ENCODE measurements at places on chromosomes 2 and 18.

DNA sequence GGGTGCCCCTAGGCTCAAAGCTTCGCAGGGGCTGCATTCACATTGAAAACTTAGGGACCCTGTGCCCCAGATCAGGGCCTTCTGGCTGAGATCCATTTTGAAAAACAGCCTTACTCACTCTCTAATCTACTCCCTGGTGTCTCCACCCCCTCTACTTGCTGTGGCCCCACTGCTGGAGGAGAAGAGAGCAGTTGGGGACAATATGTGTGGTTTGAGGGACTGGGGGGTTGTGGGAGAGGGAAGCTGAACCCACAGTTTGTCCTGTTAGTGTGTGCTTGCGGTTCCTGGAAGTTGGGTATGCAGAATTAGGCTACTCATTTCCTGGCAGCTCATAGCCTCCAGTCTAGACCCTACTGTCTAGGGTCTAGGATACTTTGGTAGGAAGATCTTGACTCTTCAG, 211.4 kb downstream of the PRKCE start:
- no peak for DNase-seq

GRCh38 chr2:180938451-180938850, 42.0 kb upstream of the UBE2E3 start:
- DNase-seq = no peak

DNA sequence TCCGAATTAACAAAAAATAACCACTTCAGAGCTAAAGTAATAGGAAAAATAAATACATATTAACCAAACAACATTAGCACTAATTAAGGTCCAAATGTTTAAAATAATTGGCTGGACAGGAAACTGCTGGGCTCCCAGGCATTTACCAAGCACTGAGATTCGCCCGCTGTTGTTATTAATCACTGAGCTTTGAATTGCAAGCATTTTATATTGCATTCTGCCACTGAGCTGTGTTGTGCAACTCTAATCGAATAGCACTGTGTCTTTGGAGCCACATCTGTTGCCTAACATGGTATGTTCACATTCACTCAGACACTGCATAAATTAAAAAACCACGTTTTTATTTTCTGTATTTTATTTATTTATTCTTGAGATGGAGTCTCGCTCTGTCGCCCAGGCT, 88.9 kb downstream of the SOWAHC start:
- DNase-seq = no peak

DNA sequence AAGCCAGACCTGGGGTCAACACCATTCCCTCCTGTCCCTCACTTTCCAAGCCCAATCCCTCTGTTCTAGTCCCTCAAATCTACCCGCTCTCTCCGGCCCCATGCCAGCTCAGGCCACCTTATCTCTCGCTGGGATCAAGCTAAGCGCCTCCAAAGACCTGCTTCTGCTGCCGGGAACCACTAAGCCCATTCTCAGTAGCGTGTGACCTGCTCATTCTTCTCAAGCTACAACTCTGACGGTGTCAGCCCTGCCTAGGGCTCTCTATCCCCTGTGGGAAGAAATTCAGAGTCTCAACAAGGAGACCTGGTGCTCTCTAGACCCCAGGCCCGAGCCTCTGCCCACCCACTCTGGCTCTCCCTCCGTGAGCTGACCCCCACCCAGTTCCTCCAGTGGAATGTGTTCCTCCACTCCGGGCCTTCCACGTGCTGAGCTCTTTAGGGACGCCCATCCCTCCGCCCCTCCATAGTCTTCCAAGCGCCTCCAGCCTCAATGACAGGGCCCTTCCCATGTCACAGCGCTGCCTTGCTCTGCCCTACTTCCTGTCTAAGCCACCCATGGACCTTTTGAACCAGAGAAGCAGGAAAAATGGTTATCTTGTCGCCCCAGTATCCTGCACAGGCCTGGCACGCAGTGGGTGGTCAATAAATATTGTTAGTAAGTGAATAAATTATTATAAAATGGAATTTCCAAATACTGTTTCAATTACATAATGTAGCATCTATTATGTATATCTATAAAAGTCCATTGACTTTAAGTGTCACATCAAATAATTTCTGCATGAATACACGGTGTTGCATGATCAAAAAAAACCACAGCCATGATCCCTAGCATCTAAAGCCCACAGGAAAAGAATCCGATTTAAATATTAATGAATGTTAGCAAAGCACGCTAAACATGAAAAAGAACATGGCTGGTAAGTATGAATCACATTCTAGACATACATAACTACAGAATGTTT, 127.6 kb downstream of the ZNF516 start:
- DNase-seq = no peak

DNA sequence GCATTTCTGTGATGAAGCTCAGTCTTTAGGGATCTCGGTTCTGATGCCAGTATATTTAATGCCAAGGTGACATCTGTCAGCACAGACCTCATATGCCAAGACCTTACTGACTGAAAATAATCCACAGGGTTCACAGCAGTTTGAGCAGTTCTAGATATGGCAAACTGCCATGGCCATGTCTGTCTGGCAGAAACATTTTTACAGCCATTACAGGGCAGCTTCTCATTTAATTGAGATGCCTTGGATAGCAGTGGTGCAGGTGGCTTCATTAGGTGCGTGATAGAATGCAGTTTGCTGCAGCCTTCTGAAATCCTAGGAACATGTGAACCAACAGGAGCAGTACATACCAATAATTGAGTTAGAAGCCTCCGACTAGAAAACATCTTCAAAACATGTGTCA, 510.6 kb downstream of the XIRP2 start:
- no peak for DNase-seq

All from stimulated activated CD8-positive, alpha-beta memory T cell treated with anti-CD3 and anti-CD28 coated beads, Interleukin-4, amount 100 ng/mL, for 24 hours (primary cell).